NCI-H1436 treated with DMSO at 0.1 percent for 48 hours (cell line): ENCODE measurements at places on chromosomes 12 and 14.

GRCh38 chr12:82886671-82887340, 200.1 kb downstream of the TMTC2 start:
- no peak for DNase-seq

DNA sequence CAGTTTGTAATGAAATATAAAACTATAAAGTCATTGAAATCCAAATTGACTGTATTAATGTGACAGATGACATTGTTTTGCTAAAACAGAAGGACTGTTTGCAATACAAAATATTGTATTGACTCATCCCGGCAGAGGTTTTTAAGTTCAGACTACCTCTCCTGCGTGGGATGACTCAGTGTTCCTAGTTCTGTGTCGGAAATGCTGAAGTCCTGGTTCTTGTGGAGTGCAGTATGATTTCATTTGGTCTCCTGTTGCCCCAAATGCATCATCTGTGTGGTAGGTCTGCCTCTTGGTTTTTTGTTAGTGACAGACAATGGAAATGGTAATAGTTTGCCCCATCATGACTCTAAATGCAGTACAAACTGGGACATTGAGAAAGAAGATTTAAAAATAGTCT, 27.8 kb downstream of the PELI2 start:
- DNase-seq = no peak

GRCh38 chr14:105142651-105143450, 25.7 kb downstream of the JAG2 start:
- DNase-seq = no peak

GRCh38 chr12:104057771-104058197, 6.5 kb upstream of the HCFC2 start:
- no peak for DNase-seq
